ENCODE measurements at places on chromosomes 6 and 20.

GRCh38 chr6:25418454-25419052 lies 139.4 kb downstream of the CARMIL1 start:
- no peak for DNase-seq

DNA sequence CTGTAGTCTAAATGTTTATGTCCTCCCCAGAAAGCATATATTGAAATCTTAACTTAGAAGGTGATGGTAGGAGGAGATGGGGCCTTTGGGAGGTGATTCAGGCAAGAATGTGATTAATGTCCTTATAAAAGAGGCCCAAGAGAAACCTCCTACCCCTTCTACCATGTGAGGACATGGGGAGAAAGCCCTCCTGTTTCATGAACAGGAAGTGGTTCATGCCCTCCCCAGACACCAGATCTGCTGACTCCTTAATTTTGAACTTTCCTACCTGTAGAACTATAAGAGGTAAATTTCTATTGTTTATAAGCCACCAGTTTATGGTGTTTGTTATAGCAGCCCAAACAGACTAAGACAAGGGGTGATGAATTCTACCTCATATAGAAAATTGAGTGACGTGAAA lies 8.7 kb upstream of the ECT2L start:
- no peak for DNase-seq

DNA sequence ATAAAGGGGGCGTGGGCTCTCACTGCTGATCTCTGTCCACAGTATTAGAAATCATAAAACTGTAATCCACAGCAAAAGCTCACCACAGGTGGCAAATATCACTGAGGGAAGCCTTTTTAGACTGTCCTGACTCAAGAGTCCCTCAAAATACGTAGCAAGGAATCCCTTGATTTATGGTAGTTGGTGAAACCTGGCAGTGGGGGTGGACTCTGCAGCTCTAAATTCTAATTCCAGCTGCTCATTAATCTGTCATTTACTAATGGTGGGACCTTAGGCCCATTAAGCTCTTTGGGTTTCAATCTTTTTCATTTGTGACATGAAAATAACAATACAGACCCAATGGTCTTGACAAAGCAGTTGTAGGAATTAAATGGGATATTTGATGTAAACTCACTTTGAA lies 32.3 kb downstream of the GMDS start:
- DNase-seq: no peak

DNA sequence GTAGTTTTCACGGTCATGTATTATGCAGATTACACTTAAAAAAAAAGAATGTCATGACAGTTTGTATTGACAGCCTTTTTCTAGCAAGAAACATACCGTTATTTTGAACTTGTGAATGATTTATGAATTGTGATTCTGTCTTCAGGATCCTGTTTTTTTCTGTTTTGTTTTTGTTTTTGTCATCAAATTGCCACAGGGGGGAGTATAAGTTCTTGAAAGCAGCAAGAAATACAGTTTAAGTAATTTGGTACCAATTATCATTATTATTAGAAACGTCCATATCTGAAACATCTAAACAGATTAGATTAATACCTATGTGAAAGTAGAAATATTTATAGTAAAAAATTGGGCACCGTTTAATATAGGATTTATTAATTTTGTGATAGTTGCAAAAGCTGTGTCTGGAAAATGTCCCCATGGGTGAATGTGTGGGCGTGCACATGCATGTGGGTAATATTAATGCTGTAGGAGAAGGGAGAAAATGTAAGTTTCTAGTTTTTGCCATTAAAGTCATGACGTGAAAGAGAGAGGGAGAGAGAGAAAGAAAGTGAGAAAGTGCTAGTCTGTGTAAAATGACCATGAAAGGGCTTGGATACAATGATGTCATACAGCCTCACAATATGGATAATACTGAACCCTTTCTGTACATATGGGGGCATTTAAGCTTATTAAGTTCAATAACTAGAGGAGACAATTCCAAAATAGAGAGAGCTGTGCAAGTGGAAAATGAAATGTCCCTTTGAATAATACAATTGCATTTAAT lies 9.4 kb upstream of the CCN2 start:
- no peak for DNase-seq

- DNase-seq: no peak
Observed at GRCh38 chr6:31822036-31822821, 5.3 kb upstream of the HSPA1B start.

DNA sequence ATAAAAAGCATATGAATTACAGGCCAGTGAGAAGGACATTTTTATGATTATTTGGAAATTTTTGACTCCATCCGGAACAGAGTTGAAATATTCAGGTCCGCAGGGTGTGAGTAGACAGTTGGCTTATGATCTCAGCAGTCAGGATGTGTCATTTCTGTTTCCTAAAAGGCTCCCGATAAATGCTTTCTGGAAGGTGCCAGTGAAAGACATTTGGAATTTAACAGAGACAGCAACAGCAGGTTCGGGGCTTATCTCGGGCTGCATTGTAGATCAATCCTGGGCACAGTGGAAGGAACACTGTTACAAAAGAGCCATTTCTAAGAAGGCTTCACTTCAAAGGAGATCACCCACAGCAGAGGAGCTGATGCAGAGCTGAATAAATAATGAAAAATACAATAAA lies 934.4 kb downstream of the KIF16B start:
- no peak for DNase-seq

- DNase-seq: no peak
Observed at GRCh38 chr6:69449887-69450286, 346.9 kb downstream of the LMBRD1 start.

- no peak for DNase-seq
Observed at GRCh38 chr6:7324520-7324919, 11.5 kb upstream of the SSR1 start.

- no peak for DNase-seq
Observed at GRCh38 chr6:12844284-12845223, 128.0 kb downstream of the PHACTR1 start.

GRCh38 chr6:56745971-56746370 lies 103.3 kb upstream of the DST start:
- DNase-seq: no peak

- DNase-seq: no peak
Observed at GRCh38 chr6:9507136-9507895, 907.6 kb downstream of the TFAP2A start.

- no peak for DNase-seq
Observed at GRCh38 chr6:52595796-52596130, 18.9 kb upstream of the TRAM2 start.

DNA sequence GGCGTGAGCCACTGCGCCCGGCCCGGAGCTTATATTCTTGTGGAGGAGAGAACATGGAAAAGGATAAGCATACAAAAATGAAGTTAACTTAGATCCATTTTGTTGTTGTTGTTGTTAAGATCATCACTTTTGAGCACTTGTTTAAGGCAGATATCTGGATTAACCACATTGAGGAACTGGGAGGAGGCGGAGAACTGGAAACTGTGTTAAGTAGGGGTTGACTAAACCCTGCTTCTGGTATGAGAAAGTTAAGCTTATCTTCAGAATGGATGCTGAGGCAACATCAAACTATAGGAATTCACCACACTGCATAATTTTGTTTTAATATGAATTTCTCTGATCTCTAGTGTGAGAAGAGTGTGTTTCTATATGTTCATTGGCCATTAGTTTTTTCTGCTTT lies 57.6 kb downstream of the GCNT2 start:
- no peak for DNase-seq

GRCh38 chr6:90687775-90688380 lies 101.0 kb upstream of the MAP3K7 start:
- no peak for DNase-seq

DNA sequence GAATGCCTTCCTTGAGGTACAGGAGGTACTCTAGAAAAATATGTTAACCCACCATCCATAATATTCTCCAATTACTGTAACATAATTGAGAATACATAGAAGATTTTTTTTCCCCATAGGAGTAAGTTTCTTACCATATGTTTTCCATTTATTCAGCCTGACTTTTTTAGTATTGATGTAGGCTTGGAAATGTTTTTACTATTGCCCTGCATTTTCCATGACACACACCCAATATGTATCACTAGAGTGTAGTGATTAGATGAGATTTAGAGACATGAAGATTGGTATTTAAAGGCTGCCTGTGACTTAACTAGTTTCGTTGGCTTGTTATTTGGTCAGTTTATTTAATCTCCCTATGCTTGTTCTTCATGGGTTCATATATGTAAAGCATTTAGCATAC lies 39.5 kb downstream of the KCNQ5 start:
- no peak for DNase-seq

DNA sequence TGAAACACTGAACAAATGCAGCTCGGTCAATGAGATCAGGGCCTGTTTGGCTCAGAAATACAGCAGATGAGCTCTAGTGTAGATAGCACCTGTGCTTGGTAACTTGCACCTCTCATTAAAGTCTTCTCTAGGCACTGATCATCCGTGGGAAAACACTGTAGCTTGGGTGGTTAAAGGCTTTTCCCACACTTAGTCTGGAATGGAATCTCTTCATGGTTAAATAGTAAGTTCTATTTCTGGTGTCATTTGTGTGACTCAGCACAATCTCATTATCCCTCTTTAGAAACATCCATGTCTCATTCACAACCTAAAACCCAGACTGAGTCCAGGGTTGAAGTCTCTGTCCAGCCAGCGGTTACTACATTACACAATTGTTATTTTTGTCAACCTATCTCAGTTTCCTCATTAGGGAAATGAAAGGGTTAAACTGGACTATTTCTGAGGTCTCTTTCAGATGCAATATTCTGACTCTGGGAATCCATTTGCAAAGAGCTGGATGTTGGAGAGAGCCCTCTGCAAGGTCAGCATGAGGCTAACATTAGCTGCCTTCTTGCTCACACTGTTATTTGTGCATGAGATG lies 125.0 kb downstream of the ZDHHC14 start:
- DNase-seq: no peak

DNA sequence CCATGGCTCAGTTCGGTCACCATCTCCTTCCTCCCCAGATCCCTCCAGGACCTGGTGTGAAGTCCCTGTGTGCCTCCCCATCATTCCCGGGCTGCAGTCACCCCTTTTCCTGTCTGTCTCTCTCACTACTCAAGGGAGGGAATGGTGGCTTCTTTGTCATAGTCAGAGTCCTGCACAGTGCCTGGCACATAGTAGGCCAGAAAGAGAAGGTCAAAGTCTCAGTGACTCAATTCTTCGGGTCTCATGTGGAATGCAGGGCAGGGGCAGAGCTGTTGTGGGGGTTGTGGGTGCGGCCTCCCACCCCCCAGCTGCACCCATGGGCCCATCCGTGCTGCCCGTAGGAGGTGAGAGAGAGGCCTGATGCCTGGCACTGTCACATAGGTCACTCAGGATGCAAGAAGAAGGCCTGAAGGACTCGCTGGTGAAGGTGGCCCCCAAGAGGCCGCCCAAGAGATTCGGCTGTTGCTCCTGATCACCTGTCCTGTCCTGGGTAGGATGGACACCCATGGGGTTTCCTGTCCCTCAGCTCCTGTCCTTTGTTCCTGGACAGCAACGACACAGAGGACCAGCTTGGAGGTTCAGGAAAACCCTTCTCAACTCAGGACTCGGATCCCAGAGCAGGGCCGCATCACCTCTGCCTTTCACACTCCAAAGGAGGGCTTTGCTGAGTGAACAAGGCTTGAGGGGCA lies 34.1 kb downstream of the RAB44 start:
- DNase-seq: no peak

DNA sequence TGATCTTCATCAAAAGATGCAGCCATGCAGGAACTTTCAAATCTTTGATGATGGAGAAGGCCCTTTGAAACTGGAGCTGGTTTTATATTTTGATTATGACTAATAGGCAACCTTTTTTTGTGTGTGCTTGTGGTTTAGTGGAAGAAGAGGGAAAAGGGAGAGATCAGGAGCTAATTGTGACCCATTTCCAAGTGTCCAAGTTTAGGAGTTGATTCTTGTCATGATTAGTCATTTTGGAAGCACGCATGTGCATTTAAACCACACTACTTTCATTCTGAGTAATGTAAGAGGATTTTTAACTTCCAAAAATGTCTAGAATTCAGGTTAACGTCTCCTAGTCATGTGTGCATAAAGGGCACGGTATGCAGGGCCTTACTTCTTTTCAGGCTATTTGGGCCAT lies 3.5 kb downstream of the FOXO3 start:
- DNase-seq: peak; percentile 96

DNA sequence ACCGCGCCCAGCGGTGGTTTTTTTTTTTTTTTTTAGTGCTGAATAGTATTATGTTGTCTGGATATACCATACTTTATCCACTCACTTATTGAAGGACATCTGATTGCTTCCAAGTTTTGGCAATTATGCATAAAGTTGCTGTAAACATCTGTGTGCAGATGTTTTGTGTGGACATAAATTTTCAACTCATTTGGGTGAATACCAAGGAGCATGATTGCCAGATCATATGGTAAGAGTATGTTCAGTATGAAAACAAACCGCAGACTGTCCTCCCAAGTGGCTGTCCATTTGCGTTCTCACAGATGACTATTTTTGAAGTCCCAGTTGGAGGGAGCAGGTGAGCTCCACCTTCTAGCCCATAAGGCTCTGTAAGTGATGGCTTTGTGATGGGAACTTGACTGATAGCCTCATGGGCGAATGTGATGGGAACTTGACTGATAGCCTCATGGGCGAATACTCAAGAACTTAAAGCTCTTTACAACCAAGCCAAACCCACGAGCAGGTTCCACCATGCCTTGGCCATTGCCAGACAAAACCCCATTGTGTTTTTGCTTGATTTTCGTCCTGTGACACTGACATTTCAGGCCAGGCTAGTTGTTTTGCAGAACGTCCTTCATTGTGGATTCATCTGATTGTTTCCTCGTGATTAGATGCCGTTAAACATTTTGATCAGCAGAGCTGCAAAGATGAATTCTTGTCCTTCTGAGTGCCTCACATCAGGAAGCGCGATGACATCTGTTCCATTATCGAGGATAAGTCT lies 51.0 kb downstream of the ZBTB2 start:
- DNase-seq: no peak

All from GM04503 (cell line).